DMS153 (cell line): ENCODE measurements at places on chromosomes 1 and 21.

DNA sequence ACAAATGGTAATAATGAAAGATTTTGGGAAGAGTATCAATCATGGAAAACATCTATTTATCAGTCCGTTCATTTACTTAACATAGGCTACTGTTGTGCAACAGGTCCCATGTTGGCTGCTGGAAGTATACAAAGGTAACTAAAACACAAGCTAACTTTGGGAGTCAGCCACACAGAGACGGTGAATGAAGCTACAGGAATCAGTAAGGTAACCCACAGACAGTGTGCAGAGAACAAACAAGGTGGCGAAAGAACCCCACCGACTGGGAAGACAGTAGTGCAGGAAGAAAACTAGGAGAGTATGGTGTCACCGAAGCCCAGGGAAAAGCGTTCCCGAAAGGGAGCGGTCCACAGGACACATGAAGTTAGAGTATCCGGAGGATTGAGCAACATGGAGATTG is 342.3 kb downstream of the SMYD3 start:
- no peak for DNase-seq

GRCh38 chr1:165773324-165773965 is 4.8 kb upstream of the TMCO1 start:
- DNase-seq = no peak

DNA sequence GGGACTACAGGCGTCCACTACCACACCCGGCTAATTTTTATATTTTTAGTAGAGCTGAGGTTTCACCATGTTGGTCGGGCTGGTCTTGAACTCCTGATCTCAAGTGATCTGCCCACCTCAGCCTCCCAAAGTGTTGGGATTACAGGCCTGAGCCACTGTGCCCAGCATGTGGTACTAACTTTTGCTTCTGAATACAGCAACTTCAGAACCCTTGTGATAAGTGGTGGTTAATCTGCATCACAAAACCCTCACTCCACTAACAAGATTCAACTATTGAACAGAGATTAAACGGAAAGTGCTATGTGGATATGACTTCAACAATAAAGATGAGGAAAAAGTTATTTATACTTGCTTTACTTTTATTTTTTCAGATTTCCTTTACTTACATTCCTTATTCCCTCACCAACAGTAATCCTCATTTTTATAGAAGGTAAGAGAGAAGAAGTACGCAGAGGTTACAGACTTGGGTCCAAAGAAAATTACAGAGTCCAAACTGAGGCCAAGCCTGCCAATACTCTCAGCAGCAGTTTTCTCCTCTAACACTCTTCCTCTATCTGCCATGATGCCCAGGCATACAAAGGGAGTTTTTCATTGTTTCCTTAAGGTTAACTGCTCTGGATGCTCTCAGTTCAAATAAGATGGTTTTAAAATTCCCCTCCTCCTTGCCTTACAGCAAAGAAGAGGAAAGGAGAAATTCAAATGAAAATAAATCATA is 44.3 kb downstream of the SLC16A1 start:
- DNase-seq = no peak

GRCh38 chr1:35319988-35320713 is 51.6 kb downstream of the ZMYM4 start:
- no peak for DNase-seq

DNA sequence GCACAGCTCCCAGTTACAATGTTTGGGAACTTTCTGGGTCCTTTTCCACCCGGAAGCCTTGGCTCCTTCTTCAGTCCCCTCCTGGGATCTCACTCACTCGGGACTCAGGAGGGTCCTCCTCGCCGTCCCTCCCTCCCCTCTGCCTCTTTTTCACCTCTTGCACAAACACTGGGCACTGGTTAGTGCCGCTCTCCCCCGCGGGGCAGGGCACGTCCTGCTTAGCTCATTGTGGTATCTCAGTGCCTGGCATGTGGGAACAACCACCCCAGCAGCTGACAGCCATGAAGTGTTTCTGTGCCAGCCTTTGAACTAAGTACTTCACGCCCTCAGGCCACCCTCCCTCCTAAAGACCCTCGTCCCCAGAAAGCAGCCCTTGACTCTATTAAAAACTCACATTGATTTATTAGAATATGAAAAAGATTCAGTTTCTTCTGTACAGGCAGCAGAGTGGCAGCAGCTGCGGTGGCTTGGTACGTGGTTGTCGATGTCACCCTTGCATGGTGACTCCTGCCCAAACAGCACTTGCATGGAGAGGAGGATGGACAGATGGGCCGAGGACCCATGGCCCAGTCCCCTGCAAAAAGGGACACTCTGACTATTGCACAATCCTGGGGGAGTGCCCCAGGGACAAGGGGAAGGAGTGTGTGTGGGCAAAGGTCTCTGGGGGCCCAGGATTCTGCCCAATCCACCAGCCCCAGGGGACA is 56.3 kb downstream of the SLC9A1 start:
- DNase-seq = peak; percentile 62

DNA sequence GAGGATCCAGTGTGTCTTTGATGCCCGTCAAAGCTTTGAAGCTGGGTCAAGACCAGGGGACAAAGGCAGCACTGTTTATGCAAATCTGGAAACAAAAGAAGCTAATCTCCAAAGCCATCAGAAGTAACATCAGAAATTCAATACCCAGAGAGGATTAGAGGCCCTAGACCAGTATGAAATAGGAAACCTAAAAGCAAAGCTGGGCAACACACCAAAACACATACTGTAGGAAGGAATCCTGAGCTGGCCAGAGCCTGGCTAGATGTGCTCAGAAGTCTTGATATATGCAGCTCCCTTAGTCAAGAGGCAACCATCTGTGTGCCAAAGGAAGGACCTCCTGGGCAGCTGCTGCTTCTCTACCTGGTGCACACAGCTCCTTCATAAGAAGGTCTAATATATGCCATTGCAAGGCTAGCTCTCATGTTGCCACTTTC is 12.3 kb downstream of the COLGALT2 start:
- no peak for DNase-seq
